ENCODE measurements at places on chromosomes 12 and 14.

DNA sequence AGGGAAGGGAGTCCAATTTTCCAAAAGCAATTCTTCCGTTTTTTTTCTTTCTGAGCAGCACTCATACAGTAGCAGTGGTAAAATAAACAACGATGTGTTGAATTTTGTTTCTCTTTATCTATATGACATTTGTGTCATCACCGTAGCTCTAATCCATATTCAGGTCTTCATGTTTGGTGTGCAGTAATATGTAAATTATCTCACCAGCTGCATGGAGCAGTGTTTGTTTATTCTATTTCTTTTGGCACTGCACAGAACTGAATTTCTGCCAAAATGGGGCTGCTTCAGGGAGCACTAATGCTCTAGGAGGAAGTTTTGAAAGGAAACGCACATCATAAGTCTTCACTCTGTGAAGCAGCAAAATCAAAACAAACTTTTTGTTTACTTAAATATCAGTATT, 130.0 kb upstream of the NPAS3 start:
- DNase-seq, result no peak

DNA sequence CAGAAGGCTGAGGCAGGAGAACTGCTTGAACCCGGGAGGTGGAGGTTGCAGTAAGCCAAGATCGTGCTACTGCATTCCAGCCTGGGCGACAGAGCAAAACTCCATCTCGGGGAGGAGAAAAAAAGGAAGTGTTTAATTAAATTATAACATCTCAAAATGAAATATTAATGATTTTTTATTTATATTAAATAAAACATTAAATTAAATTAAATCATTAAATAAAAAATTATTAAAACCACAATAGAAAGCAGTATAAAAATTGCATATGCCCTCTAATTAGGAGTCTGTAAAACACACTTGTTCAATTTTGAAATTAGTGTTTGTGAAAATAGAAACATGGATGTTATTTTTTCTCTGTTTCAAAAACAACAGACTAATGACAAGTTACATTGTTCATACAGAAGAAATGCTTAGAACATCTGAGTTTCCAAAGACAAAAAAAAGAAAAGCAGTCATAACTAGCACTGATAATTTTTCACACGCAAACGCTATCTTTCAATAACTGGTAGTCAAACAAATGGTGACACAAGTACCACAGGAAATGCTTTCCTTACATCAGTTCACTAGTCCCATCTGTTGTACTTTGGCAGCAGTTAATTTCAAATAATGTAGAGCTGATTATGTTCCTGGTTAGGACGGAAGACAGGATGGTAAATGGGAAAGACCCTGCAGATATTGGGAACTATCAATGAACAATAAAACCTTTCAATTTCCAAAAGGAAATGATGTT, 54.9 kb downstream of the HECTD4 start:
- no peak for DNase-seq

DNA sequence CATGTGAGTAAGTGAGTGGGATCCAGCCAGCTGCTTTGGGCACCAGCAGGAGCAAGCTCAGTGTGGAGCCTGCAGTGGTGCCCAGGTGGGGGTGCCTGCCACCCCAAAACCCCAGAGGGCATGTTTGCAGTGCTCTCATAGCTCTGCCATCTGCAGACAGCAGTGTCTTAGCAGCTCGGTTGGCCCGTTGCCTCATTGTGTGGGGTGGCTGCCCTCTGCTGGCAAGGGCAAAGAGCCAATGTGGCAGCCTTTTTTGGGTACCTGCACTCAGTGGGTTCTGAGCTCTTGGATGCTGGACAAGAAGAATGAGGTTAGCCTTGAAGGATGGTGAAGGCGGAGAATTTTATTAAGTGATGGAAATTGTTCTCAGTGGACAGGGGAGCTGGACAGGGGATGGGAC, 52.3 kb downstream of the NEUROD4 start:
- peak; percentile 57 for DNase-seq

DNA sequence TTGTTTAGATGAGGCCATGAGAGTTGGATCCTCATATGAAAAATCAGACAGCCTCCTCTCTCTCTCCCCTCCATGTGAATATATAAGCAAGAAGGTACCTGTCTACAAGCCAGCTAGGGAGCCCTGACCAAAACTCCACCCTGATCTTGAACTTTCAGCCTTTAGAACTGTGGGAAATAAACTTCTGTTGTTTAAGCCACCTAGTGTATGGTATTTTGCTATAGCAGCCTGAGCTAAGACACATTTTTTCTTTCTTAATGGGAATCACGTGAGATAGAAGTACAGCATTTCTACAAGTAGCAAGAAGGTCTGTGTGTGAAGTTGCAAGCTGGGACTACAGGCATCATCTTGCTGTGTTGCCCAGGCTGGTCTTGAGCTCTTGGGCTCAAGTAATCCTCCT, 16.3 kb upstream of the ABHD12B start:
- DNase-seq, result peak; percentile 2

GRCh38 chr12:113082486-113083148, 26.1 kb downstream of the DTX1 start:
- DNase-seq, result no peak

DNA sequence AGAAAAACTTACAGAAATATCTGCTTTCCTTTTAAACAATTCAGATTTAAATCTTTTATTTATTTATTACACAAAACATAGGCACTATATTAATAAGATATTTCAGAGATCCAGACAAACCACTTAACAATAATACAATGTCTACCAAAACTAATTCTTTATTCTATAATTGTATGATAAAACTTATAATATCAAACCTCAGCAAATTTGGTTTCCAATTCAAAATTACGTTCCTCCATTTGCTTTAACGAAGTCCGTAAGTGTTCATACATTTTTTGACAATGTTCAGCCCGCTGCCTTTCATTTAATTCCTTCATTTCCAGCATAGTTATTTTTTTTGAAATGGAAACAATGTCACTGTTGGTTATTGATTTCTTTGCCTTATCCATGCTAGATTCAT, 48.3 kb downstream of the CEP290 start:
- DNase-seq, result no peak

DNA sequence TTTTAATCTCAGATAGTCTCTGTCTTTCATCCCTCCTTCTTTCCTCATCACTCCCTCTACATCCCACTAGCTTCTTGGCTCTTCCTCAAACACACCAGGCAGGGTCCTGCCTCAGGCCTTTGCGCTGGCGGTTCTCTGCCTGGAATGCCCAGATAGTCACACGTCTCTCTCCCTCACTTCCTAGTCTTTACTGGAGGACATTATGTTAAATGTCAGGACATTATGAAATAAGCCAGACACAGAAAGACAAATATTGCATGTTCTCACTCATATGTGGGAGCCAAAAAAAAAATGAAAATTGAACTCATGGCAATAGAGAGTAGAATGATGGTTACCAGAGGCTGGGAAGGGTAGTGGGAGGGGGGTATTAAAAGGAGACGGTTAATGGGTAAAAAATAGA, 442.0 kb downstream of the MED13L start:
- DNase-seq, result no peak

GRCh38 chr12:27785882-27786570, 6.0 kb upstream of the MANSC4 start:
- no peak for DNase-seq

GRCh38 chr14:105107781-105108515, 42.7 kb upstream of the GPR132 start:
- no peak for DNase-seq

GRCh38 chr12:122943196-122943595, 23.1 kb downstream of the ABCB9 start:
- no peak for DNase-seq

GRCh38 chr12:8689681-8690080, 8.1 kb upstream of the RIMKLB start:
- DNase-seq, result no peak

DNA sequence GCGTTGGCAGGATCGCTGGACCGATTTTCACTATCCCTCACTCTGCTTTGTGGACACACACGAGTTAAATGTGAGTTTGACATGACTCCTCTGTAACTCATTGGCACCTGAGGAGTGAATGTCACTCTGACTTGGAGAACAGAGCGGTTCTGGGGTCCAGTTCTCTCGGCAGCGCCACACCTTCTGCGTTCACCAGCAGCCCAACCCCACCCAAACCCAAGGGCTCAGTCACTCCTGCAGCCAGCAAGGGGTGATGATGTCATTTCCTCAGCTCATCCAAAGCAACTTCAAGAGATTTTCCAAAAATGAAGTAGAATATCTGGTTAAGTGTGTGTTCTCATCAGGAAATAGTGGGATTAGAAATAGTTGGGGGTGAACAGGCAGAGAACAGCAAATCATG, 36.3 kb downstream of the ADGRD1 start:
- DNase-seq, result no peak

DNA sequence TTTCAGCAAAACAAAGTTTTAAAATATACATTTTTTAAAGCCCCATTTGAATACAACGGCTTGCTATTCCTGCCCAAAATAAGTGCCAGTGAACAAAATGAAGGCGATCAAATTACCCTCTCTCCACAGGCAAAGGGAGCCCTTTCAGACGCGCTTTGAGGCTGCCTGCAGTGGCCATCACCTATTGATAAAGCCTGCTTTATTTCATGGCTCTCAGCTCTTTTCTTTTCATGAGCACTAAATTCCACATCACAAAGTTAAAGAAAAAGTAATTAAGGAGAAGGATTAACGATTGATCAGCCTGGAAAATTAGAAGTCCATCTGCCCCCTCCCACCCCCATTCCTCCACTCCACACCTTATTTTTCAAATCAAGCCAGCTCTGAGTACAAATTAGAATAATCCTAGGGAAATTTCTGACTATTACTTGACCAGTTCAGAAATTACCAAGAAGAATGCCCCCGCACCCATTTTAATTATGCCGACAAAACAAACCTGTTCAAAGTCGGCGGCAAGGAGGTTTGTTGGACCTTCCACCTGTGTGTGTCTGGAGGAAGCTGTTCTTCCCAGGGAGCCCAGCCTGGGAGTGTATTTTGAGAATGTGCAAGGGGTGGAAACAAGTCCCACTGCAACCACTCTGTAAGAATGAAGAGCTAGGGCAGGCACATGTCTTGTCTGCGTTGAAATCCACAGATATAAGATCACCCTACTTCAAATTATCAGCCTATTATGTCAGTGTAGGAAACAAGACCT, 64.2 kb upstream of the RIC8B start:
- DNase-seq, result no peak

GRCh38 chr12:114306646-114307045, 99.3 kb downstream of the TBX5 start:
- DNase-seq, result no peak

GRCh38 chr14:82855912-82856391, 1322.3 kb upstream of the SEL1L start:
- peak; percentile 25 for DNase-seq

DNA sequence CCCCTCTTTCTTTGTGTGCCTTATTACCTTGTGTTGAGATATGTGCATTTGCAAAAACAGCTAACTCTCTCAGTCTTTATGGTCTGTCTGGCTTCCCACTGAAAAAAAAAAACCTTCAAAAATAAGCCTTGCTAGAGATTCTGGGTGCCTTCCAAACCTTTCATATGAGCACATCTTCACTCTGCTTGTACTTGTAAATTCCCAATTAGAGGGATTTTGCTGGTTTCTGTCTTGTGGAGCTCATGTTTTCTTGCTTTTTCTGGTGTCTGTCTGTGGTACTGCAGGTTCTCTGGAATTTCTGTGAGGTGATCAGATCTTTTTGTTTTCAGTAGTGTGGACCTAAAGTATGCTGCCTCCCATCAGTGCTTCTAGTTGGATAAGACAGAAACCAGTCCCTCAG, 100.1 kb downstream of the PIK3C2G start:
- no peak for DNase-seq

DNA sequence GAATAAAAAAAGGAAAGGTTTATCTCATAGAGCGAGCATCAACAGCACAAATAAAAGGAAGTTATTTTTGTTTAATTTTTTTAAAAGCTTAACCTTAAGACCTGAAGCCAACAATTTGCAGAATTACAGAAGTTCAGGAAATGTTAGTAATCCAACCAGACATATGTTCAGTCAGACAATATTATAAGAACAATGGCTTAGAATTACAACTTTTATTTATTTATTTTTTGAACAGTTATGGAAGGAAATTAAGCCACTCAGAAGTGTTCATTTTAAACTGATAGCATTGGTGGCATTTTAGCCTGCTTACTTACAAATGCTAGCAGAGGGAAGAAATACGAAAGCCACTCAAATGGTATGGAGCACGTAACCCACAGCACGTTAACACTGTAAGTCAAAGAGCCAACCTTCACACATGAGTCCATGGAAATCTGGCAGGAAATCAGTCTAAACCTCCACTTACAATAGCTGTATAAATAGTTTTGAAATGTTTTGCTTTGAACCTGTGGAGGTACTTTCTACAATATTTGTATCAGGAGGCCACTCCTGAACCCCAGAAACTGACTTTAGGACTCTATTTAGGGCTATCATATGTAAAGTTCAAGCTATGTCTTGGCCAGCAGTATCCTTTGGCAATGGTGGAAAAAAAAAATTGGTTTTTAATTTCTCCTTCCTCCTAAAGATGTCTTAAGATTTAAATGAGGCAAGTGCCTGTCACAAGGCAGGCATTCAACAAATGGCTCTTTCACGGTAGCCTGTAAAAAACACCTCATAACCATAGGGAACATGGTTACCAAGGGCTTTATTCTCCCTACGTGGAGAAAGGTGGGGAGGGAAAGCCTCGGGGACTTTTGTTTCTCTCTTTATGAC, 102.3 kb downstream of the ITPR2 start:
- DNase-seq, result no peak

- no peak for DNase-seq
Measured at GRCh38 chr12:59500335-59500734, 95.5 kb upstream of the SLC16A7 start.

DNA sequence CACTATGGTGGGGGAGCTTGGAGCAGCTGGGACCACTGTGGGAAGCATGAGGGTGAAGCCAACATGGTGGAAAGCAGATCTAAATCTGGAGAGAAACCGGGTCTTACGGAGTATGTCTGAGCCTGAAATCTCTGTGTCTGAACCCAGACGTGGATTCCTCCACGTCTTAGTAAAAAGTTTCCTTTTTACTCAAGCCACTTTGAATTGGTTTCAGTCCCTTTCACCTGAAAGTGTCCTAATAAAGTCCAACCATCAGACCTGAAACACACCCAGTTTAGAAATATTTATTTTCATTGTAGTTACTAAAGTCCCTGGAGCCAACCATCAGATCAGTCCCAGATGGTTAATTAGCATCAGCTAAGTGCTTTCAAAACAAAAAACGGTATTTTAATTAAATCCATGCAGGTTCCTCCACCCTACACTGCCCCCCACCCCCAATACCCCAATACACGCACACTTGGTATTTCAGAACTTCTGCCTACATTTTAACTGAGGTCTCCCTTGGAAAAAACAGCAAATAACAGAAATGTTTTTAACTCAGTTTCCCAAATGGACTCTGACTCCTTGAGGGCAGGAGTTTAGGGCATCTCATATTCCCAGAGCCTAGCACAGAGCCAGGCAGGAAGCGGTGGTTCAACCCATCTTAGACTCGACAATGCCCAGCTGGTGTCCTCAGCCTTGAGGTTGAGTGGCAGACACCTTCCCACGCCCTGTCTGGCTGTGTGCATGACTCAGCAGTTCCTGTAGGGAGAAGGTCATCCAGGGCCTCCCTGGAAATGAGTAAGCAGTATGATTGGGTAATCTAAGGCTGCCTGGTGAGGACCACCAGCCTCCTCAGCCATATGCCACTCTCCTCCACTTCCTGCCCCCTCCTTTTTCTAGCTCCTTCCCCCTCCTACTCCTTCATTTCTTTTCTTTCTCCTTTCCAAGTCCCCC, 175.8 kb downstream of the TTC8 start:
- peak; percentile 34 for DNase-seq

GRCh38 chr12:24742378-24742777, 206.5 kb downstream of the BCAT1 start:
- DNase-seq, result no peak

- DNase-seq, result no peak
Measured at GRCh38 chr12:46049665-46050064, 59.3 kb upstream of the SCAF11 start.
